ENCODE measurements at places on chromosomes 13 and 19. TPM values are rescaled to one million over a fixed set of nuclear protein-coding genes. Genes with fewer than 3 reads are reported as not detected.

DNA sequence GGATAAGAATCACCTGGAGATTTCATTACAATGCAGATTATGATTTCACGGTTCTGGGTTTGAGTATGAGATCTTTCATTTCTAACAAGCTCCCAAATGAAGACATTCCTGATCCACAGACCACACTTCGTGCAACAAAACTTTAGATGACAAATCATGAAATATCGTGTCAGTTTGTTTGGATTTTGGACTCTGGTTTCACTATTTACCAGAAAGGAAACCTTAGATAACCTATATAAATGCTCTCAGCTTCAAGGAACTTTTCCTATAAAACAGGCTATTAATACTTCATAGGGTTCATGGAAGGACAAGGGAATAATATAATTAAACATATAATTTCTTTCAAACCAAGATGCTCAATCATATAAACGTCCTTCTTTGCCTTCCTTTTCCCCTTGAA, 930.5 kb upstream of the SLC10A2 start:
- no peak for DNase-seq
- no peaks in the 10 kb centered on the region for H3K27me3 ChIP-seq
- H3K4me1 ChIP-seq: no peaks in the 10 kb centered on the region

- no peaks in the 10 kb centered on the region for H3K36me3 ChIP-seq
- no peak overlapping the region for H3K4me3 ChIP-seq
- DNase-seq: no peak
- H3K27me3 ChIP-seq: no peaks in the 10 kb centered on the region
Observed at GRCh38 chr19:718991-719512, 10.3 kb downstream of the PALM start.

DNA sequence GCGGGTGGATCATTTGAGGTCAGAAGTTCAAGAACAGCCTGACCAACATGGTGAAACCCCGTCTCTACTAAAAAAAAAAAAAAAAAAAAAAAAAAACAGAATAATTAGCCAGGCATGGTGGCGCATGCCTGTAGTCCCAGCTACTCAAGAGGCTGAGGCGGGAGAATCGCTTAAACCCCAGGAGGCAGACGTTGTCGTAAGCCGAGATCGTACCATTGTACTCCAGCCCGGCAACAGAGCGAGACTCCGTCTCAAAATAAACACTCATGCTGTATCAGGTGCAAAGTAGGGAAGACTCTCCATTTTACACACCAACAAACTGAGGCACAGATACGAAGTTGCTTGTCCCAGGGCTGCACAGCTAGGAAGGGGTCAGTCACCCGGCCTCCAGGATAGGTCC, 15.6 kb downstream of the TLE6 start:
- H3K4me1 ChIP-seq: no peaks in the 10 kb centered on the region
- no peak overlapping the region for H3K4me3 ChIP-seq
- no peak for DNase-seq
- H3K27ac ChIP-seq: no peak overlapping the region

DNA sequence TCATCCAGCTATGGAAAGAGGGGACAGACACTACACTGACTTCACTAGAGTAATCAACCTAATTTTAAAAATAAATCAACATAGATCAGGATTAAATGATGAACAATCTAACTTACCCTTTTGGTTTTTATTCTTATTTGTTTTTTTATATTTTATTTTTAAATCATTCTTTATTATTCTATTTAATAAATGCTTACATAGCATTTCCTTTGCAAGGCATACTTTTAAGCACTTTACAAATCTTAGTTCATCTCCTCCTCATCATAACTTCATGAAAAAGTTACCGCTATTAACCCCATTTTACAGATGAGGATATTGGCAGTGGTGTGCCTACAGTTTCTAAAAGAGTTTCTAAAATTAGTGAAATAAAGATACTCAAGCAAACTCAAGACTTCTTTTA, 380.6 kb downstream of the TBC1D4 start:
- peaks cover 9% of the 10 kb centered on the region for H3K4me1 ChIP-seq
- no peaks in the 10 kb centered on the region for H3K27me3 ChIP-seq
- no peak overlapping the region for H3K27ac ChIP-seq

- H3K27me3 ChIP-seq: no peaks in the 10 kb centered on the region
- no peak for DNase-seq
- no peak overlapping the region for H3K4me3 ChIP-seq
- no peaks in the 10 kb centered on the region for H3K4me1 ChIP-seq
Observed at GRCh38 chr13:39777527-39778061, 122.1 kb downstream of the COG6 start.

DNA sequence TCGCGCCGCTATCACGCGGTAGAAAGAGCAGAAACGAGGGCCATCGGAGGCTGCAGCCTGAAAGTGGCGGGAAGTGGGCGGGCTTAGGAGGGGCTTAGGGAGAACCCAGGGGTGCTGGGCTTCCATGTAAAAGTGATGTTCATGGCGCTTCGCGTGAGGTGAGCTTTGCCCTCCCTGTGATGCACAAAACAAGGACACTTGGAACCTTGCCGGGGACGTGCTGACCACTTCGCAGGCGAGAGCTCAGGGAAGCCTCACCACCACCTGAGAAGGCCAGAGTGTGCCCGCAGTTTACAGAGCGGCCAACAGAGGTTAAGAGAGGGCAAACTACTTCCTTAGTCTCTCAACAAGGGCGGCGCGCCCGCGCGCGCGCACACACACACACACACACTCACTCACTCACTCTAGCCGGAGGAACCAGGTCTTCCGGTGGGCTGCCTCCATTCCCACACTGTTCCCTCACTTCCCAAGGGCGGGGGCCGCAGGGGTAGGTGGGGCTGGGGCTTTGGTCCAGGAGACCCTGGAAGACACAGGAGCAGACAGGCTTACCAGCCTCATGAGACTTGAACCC, 651 bp downstream of the GAPDHS start:
- no peaks in the 10 kb centered on the region for H3K36me3 ChIP-seq
- no peaks in the 10 kb centered on the region for H3K27me3 ChIP-seq
- H3K27ac ChIP-seq: no peak overlapping the region
- H3K4me3 ChIP-seq: no peak overlapping the region

- no peak for DNase-seq
- H3K27ac ChIP-seq: peak within 1 kb of the TSS; percentile 76
- H3K4me3 ChIP-seq: peak within 1 kb of the TSS; percentile 87
- H3K27me3 ChIP-seq: no peaks in the 10 kb centered on the region
- H3K4me1 ChIP-seq: peaks cover 10% of the 10 kb centered on the region
Observed at GRCh38 chr19:18340190-18340989, at the start of gene PGPEP1. PGPEP1 (plus strand) TSS chr19:18340598; CDS start chr19:18340682, 84 bp downstream.

DNA sequence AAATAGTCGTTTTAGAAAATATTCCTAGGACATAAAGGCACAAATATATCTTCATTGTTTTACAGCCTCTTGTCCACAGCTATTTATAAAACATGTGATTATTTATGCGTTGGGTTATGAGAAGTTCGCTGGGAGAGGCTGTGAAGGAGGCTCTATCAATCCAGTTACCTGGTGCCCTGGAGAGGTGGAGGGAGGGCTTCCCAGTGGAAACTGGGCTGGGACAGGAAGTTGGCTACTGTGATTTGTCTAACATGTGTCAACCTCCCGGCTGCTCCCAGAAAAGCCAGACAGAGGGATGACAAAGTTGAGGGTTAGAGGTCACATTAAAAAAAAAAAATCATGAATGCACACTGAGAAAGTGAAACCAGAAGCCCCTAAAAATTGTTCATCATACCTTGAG, 346.5 kb downstream of the ZNF536 start:
- H3K27me3 ChIP-seq: no peaks in the 10 kb centered on the region
- no peak for DNase-seq
- H3K4me3 ChIP-seq: peak overlapping the region; percentile 69
- H3K27ac ChIP-seq: no peak overlapping the region
- no peaks in the 10 kb centered on the region for H3K36me3 ChIP-seq

RYR1 gene
- 3.8 TPM for total RNA-seq

PLK5 gene
- total RNA-seq: not detected

Measured in thoracic aorta (tissue), 2 donors.